ENCODE measurements at places on chromosomes 13 and 19.

DNA sequence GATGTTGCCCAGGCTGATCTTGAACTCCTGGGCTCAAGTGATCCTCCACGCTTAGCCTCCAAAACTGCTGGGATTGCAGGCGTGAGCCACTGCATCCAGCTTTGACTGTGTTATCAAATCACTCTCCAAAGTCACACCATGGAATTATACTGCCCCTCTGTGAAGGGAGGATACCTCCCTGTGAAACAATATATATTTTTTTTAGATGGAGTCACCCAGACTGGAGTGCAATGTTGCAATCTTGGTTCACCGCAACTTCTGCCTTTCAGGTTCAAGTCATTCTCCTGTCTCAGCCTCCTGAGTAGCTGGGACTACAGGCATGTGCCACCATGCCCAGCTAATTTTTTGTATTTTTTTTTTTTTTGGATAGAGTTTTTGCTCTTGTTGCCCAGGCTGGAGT, 7.7 kb downstream of the TYK2 start:
- no peak for DNase-seq

DNA sequence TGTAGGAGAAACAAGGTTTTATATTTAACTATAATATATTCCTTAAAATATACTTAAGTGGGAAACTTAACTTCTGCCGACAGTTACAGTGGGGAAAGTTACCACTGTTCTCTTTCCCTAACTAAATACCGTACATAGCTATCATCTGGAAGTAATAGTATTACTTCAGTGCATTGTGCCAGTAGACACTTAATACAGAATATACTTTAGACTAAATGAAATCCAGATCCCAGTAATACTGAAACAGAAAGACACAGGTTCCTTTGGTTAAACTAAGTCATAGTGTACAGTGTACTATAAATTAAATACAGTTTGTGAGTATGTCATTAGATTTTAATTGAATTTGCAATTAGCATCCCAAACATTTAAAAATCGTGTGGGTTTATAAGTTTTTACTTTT, 107.5 kb downstream of the PCCA start:
- no peak for DNase-seq

DNA sequence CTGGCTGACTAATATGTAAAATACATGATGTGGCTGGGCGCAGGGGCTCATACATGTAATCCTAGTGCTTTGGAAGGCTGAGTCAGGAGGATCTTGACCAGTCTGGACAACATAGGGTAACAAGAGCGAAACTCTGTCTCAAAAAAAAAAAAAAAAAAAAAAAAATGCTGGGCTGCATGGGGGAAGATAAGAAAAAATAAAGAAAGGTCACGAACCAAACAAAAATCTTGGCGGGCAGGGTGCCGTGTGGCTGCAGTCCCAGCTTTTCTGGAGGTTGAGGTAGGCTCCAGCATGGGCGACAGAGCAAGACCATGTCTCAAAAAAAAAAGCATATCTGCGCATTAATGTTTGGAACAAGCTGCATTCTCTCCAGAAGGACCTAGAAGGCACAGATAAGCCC, 8.7 kb downstream of the RNASEH2A start:
- DNase-seq = no peak

- no peak for DNase-seq
Measured at GRCh38 chr19:30830875-30831274, 458.7 kb downstream of the ZNF536 start.

DNA sequence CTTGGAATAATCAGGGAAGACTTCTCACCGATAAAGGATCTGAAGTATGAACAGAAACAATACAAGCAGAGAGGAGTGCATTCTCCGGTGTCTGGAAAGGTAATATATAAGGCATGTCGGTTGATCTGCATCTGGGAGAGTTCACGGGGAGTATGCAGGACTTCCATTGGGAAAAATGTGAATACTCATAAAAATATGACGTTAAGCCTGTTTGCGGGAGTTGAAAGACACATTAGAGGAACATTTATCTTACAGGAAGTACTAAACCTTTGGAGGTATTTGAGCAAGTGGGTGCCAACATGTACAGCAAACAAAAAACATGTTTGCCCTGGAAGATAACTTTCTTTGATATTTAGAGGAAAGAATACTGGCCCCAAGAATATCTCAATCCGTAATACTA, 286.8 kb downstream of the SLITRK6 start:
- DNase-seq = no peak
